Tibial nerve (tissue), 4 donors: ENCODE measurements at places on chromosomes 3 and 15.

GRCh38 chr15:70492240-70493177 is 270.8 kb downstream of the UACA start:
- H3K27me3 ChIP-seq: no peaks in the 10 kb centered on the region
- no peak overlapping the region for H3K4me3 ChIP-seq
- no peak for DNase-seq
- H3K36me3 ChIP-seq: no peaks in the 10 kb centered on the region

DNA sequence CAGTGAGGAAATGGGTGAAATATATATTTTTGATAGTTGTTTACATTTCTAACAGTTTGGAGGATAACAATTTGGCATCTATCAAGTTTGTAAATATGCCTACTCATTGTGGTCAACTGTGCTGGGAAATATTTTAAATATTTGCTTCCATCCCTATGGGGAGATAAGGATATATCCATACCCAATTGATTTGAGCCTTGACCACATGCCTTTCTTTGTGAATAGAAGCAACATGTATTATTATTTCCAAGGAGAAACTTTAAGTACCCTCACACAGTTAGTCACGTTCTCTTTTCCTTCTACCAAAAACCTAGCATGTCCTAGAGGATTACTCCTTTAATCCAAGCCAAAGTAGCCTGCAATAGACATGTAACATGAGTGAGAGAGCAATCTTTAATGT is 245.4 kb upstream of the CBLB start:
- H3K36me3 ChIP-seq: no peaks in the 10 kb centered on the region
- H3K27ac ChIP-seq: no peak overlapping the region
- no peak overlapping the region for H3K4me3 ChIP-seq
- DNase-seq: no peak
- no peaks in the 10 kb centered on the region for H3K4me1 ChIP-seq
- no peaks in the 10 kb centered on the region for H3K27me3 ChIP-seq

DNA sequence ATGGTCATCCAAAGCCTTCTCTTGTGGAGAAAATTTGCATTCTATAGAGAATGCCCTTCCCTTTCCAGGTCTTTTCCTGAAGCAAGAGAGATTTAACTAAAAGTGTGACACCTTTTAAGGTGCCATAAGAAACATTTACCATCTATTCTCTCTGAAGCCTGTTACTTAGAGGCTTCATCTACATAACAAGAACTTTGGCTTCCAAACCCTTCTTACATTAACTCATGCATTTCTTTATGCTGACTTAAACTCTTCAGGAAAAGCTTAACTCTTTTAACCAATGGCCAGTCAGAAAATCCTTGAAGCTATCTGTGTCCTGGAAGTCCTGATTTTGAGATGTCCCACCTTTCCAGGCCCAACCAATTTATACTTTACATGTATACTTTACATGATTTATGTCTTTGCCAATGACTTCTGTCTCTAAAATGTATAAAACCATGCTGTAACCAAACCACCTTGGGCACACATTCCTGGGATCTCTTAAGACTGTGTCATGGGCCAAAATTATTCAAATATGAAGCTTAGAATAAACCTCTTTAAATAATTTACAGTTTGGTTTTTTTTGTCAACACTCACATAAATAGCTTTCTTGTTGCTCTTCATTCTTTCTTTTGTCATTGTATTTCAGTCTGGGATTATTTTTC is 472.6 kb upstream of the NECTIN3 start:
- H3K27ac ChIP-seq: no peak overlapping the region
- no peak for DNase-seq
- no peaks in the 10 kb centered on the region for H3K4me1 ChIP-seq
- H3K36me3 ChIP-seq: no peaks in the 10 kb centered on the region
- H3K27me3 ChIP-seq: no peaks in the 10 kb centered on the region

DNA sequence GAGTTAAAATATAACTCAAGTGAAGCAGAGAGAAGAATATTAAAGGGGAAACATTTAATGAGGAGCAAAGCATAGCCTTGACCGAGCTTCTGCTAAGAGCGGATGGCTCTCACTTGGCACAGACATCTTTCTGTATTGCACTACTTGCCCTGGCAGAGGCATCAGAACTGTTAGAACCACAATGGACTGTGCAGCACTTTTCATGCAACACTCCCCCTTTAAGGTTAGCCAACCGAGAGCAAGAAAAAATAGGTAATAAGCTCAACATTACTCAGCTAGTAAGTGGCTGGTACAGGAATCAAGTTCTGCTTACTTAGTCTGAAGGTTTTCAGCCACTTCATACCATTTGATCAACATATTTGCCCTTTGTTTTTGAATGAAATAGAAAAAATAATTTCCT is 33.7 kb downstream of the CRTC3 start:
- DNase-seq: no peak
- H3K4me1 ChIP-seq: no peaks in the 10 kb centered on the region
- no peaks in the 10 kb centered on the region for H3K36me3 ChIP-seq
- H3K27ac ChIP-seq: peak overlapping the region; percentile 91

DNA sequence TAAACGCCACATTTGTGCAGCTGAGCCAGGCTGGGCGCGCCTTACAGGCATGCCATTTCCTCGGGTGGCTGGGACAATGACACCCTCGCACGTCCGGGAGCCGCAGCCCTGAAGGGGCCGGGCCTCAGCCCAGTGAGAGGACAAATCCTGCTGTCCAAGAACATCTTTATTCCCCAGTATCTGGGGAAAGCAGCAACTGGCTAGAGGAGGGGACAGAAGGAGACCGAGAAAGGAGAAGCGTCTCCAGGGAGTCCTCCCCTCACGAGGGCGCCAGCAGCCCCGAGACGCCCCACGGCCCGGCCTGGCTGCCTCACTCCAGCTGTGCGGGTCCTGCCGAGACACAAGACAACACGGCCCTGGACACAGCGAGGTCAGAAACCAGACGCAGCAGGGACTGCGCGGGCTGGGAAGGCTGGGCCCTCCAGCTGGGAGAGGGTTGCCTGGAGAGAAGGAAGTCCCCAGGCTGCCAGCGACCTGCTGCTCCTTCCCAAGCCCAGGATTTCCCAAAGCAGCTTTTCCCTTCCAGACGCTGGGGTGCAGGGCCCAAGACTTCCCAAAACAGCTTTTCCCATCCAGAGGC is 130.2 kb downstream of the CHSY1 start:
- peak; percentile 27 for DNase-seq
- H3K27me3 ChIP-seq: no peaks in the 10 kb centered on the region
- peak overlapping the region; percentile 31 for H3K4me3 ChIP-seq
- H3K27ac ChIP-seq: peak overlapping the region; percentile 74
- H3K4me1 ChIP-seq: peaks cover 26% of the 10 kb centered on the region
